CD4-positive, alpha-beta T cell treated with Interleukin-4 for 1 hour (primary cell): ENCODE measurements at places on chromosomes 16 and 17.

GRCh38 chr16:25172831-25173230 lies 43.9 kb upstream of the AQP8 start:
- no peak for DNase-seq

DNA sequence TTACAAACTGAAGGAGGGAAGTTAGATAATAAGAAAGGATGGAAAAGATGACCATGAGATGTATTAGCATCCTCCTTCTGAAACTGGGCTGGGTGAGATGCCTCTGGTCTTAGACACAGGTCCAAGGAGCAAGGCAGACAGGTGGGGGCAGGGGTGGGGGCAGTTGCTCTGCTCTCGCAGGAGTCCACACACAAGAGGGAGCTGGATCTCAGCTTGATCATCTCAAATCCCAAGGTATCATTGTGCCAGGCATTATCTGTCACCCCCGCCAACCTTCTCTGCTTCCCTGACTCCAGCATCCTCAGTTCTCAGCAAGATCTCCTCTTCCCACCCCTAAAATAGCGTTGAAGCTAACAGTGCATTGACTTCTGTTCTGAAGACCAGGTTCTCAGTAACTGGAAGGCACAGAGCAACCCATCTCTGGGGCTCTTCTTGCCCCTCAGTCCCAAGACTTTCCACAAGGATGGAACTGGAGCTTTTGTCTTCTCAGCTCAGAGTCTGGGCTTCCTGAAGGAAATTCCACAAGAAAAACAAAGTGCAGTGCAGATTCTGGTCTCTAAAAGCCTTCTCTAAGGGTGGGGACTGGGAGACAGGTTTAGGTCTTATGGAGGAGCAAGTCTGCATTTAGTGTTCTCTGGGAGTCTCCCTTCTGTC lies 1.6 kb downstream of the FLOT2 start:
- no peak for DNase-seq

DNA sequence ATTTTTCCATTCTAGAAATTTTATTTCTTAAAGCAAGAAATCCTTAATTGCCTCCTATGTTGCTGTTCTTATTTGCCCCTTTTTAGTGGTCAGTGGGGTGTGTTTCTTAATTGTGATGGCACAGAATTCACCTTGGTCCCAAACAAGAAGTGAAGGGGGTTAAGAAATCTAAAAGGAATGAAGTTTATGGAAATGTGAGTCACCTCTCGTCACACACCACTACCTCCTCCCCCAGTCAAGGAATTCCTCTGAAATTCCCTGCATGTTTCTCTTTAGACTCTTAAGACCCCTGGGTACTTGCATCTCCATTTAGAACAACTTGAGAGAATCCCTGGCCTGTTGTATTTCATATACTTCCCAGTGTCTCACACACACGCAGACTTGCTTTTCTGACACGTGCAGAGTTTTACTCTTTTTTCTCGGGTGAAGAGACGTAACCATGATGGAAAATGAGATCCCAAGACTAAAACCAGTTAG lies 247.4 kb downstream of the PRKCA start:
- DNase-seq: no peak

DNA sequence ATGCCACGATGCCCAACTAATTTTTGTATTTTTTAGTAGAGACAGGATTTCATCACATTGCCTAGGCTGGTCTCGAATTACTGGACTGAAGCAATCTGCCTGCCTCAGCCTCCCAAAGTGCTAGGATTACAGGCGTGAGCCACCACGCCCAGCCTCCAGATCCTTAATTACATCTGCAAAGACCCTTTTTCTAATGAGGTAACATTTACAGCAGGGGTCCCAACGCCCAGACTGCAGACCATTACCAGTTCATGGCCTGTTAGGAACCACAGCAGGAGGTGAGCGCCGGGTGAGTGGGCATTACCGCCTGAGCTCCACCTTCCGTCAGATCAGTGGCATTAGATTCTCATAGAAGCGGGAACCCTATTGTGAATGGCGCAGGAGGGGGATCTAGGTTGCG lies 4.0 kb upstream of the RAB11FIP4 start:
- DNase-seq: no peak

DNA sequence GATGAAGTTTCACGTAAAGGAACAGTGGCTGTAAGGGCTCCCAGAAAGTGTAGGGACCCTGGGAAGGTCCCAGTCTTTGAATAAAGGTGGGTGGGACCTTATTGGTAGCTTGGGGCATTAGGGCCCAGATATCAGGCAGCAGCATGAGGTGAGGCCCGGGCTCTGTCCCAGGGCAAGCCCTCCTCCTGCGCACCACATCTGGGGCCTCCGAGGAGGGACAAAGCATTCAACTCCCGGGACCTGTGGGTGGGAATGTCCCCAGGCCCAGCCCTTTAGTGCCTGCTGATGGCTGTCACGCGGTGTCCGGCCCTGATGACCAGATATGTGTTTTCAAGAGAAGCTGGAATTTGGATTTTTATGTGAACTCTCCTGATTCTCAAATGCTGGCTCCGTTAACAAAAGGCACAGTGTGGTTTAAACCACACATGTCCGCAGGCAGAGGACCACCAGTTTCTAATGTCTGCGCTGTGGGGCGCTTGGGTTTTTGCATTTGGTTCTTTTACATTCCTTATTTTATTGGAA lies 30.4 kb downstream of the RAI1 start:
- no peak for DNase-seq

DNA sequence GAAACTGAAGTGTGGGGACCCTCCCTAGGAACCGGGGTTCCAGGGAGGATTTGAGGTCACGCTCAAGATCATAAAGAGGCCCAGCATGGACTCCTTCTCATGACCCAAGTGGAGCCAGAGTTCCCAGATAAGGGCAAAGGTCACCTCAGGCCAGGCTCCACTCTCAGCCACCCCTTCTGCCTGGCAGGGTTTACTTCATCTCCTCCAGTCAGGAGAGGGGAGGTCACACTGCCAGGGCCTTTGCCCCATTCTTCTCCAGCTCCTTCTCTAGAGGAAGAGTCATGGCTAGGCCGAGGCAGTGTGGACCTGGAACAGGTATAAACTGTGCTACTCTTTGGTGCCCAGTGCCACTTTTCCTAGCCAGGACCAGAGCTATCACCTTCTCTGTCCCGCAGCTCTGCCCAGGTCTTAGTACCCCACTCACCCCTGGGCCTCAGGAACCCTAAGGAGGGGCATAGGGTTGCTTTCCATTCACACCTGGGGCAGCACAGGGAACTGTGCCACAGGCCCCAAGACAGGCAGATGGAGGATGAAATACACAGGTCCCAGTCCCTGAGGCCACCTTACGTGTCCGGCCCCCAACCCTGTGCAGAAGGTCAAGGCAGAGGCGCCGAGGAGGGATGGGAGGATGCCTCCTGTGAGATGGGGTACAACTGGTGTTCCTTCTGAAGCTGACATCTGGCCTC lies 879 bp upstream of the ACSF2 start:
- DNase-seq: no peak

GRCh38 chr17:42607769-42608168 lies 1.4 kb downstream of the RETREG3 start:
- DNase-seq: no peak

GRCh38 chr16:5058476-5058875 lies 7.3 kb downstream of the C16orf89 start:
- DNase-seq: no peak

- no peak for DNase-seq
Measured at GRCh38 chr17:75691371-75691791, 24.2 kb downstream of the SAP30BP start.

DNA sequence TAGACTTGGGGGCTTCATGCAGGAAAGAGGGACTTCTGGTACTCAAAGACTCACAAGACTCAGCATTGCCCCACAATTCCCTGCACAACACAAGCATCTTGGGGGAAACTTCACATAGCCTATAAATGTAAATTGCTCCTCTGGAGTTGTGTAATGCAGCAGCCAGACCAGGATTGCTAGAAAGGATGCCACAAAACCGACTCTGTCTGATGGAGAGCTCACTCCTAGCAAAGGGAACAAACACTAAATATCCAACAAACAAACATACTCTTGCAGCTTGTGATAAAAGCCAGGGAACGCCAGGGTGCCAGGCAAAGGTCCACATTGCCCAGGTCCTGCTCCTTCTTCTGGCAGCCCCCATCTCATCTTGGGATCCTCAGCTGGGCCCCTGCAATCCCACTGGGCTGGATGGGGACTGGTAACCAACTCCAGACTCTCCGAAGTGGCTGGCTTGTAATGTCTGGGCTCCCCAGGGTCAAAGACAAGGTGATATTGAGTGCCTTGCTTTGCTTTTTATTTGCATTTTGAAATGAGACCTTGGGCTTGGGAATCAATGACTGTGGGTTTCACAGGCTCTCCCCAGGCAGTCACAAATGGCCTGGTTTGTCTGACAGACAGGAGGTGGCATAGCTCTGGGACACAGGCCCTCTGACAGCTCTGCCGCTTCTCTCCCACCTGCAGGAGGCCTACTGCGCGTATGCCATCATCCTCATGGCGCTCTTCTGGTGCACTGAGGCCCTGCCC lies 15.3 kb downstream of the SLC13A2 start:
- DNase-seq: no peak

DNA sequence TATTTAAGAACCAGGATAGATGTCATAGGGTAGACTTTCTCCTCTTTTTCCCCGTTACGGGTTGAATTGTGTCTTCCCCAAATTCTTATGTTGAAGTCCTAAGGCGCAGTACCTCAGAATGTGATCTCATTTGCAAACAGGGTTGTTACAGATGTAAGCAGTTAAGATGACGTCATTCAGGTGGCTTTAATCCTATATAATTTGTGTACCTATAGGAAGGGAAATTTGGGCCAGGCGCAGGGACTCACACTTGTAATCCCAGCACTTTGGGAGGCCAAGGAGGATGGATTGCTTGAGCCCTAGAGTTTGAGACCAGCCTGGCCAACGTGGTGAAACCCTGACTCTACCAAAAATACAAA lies 99.5 kb upstream of the DHX40 start:
- DNase-seq: no peak

- DNase-seq: no peak
Measured at GRCh38 chr17:69325518-69326376, 1.2 kb downstream of the ABCA5 start.

DNA sequence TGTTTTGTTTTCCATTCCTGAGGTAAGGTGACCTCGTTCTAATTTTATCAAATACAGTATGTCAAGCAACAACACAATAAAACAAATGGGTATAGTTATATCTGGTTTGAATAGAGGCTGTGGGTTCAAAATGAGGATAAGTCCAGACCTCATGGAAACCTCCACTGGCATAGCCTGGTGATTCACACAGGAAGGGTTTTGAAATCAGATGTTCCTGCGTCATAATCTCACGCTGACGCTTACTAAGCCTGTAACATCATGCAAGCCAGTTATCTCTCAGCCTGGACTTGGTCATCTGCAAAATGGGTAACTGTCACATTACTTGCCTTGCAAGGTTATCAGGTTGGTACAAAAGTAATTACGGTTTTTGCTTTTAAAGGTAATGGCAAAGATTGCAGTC lies 1056.3 kb upstream of the EEF2KMT start:
- DNase-seq: no peak

DNA sequence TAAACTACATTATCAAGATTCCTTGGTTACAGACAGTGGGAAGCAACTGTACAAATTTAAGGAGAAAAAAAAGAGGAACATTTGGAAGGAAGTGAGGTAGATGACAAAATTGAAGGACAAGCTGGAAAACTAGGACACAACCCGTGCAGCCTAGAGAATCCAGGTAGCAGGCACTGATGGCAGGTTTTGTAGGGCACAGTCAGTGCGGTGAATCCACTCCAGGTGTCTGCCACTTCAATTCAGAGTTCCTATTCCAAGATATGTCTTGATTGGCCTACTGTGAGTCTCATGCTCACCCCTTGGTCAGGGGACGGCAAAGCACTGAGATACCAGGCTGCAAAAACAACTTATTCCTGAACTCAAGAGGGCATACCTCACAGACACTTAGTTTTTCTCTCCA lies 37.8 kb downstream of the TNRC6C start:
- no peak for DNase-seq

- peak; percentile 51 for DNase-seq
Measured at GRCh38 chr17:4004517-4005295, 40.5 kb upstream of the ATP2A3 start.

DNA sequence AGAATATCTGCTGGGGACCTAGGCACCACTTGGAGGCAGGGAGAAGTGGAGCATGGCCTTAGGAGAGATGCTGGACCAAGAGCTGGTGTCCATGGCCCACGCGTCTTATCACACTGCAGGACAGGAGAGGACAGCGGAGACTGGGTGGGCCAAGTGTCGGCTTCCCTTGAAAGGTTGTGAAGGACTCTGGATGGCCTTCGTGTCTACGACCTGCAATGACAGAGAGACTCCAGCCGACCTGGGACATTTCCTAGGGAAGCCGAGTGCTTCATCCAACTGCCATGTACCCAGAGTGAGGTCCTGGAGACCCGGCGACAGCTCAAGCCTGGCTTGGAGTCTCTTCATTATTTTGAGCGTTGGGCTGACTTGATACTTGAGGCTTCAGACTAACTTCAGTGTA lies 20.5 kb downstream of the C1QTNF1 start:
- no peak for DNase-seq

GRCh38 chr16:1414532-1415260 lies at the start of gene UNKL:
TSS of gene UNKL (minus strand) at chr16:1414704. CDS start at chr16:1414691, 13 bp downstream.
- peak; percentile 84 for DNase-seq

DNA sequence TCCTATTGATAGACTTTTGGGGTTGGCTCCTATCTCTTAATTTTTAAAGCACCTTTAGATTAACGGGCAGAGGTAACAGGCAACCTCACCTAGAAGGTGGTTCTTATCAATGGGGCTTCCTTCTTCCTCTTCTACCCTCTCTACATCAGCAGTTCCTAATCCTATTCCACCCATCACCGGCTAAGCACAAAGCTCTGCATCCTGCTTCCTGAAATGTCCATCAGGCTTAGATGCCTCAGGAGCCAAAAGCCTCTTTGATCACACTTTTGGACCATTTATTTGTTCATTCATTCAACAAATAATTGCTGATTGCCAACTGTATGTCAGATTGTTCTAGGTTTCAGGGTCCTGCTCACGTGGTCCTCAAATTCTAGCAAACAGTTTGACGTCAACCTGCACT lies 586.0 kb downstream of the TOX3 start:
- DNase-seq: no peak

- DNase-seq: no peak
Measured at GRCh38 chr16:67482233-67482924, 968 bp downstream of the AGRP start.

GRCh38 chr16:51657848-51658247 lies 506.8 kb upstream of the SALL1 start:
- DNase-seq: no peak

DNA sequence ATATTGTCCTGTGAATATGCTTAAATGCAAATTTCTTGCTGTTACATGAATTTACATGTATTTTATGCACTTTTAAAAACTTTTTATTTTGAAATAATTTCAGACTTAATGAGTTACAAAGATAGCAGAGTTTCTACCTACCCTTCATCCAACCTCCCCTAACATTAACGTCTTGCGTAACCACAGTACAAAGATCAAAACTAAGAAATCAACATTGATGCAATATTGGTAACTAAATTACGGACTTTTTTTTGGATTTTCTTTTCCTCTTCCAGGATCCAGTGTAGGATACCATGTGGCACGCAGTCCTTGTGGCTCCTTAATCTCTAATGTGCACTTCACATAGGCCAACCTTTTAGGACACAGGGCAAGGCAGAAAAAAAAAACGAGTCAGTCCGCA lies 124.9 kb downstream of the ABCC12 start:
- DNase-seq: no peak
